HCT116 (cell line): ENCODE measurements at places on chromosomes 4 and X. TPM values are rescaled to one million over a fixed set of nuclear protein-coding genes. Genes with fewer than 3 reads are reported as not detected.

POU3F4 gene
- total RNA-seq, result not detected

DMP1 gene
- total RNA-seq, result not detected

LONRF3 gene
- total RNA-seq, result 3.1 TPM

SSX4 gene
- total RNA-seq, result not detected

MTMR8 gene
- total RNA-seq, result 1.1 TPM

PNMA6F gene
- not detected for total RNA-seq

ITM2A gene
- not detected for total RNA-seq

ZNF157 gene
- total RNA-seq, result not detected
